Upper lobe of left lung (tissue), 6 donors: ENCODE measurements at places on chromosomes 3 and 15. TPM values are rescaled to one million over a fixed set of nuclear protein-coding genes. Genes with fewer than 3 reads are reported as not detected.
A peak's percentile ranks its signal among the peaks of the same experiment; 100 is the strongest.

GRCh38 chr15:87639305-87640011 lies 617.1 kb downstream of the NTRK3 start:
- no peak for DNase-seq

GRCh38 chr3:183664913-183665381 lies 29.5 kb downstream of the KLHL24 start:
- no peak for DNase-seq

DNA sequence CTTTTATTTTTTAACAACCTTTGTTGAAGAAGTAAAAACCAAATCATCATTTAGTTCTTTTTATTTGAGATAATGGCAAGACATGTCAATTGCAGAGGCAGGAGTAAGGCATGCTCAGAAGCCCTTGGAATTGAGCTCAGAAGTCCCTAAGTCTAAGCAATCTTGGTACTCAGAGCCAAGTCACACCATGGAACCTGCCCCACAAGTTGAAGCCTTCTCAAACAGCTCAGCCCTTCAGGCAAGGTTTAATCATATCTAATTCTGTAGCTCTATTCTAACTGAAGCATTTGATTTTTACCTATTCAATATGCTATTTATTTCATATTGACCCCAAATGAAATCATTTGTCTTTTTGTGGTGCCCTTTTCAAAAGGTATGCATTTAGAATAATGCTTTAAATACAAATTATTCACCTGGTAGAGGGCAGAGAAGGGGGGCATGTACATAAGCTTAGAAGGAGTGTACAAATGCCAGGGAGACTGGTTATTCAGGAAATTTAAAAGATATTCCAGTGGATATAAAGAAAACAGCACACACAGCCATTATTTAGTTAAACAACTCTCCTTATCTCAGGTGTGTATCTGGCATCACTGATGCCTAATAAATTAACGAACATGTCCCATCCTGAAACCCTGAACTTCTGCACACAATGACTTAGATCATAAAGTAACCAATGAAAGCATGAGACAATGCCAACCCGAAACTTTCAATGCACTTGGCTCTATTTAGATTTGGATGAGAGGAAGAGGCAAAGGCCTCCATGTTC lies 26.2 kb upstream of the TOP2B start:
- DNase-seq, result no peak

DNA sequence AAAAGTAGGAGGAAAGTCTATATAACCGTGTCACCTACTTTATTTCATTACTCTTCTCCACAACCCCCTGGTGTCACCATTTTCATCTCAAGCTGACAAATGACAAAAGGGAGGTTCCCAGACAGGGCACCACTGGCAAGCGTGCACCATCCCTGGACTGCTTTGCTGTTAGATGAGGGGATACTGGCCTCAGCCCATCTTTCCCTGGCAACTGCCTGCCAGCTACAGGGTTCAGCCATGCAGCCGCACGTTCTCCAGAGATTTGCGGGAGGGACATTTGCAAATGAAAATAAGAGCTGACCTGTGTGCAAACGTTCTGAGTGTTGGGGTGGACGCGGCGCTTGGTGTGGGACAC lies 660 bp downstream of the UROC1 start:
- no peak for DNase-seq

DNA sequence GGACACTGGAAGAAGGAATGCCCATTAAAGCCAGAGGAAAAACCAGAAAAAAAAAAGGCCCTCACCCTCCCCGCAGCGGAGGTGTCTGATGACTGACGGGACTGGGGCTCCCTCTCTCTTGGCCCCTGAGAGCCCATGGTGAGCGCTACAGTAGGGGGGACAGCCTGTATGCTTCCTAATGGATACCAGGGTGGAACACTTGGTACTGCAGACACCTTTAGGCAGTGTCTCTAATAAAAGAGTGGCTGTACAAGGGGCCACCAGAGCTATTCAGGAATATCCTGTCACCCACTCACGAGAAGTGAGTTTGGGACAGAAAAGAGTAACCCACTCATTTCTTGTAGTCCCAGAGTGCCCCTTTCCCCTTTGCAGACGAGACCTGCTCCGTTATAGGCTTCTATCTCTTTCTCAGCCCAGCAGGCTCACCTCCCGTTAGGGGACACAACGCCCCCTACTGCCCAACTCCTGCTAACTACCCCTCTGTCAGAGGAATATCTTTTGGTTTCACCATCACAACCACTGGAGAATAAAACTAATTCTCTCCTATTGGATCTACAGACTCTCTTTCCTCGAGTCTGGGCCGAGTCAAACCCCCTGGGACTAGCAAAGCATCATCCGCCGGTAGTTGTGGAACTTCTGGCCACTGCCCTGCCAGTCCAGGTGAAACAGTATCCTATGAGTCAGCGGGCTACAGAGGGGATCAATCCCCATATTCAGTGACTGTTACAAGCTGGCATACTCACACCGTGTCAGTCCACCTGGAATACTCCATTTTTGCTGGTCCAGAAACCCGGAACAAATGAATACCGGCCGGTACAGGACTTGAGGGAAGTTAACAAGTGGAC lies 40.8 kb downstream of the ZBTB11 start:
- peak; percentile 26 for DNase-seq

DNA sequence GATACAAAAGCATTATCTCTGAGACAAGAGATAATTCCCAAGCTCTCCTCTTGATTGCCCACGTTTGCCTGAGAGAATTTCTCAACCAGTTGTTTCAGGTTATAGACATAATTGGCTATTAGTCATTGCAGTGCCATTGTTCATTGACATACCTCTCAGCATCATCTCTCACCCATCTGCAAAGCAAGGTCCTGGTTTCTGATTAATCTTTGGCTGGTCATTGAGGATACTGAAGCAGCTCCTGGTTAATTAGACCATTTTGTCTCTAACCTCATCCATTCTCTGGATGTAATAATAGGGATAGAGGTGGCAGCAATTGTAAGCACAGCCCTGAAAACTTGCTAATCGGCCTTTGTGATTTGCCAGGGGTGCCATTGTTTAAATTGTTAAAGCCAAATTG lies 104.2 kb downstream of the CNTN6 start:
- no peak for DNase-seq

GRCh38 chr15:97623091-97623661 lies 337.3 kb upstream of the ARRDC4 start:
- no peak for DNase-seq

- no peak for DNase-seq
Observed at GRCh38 chr3:66270701-66271100, 49.9 kb downstream of the SLC25A26 start.

DNA sequence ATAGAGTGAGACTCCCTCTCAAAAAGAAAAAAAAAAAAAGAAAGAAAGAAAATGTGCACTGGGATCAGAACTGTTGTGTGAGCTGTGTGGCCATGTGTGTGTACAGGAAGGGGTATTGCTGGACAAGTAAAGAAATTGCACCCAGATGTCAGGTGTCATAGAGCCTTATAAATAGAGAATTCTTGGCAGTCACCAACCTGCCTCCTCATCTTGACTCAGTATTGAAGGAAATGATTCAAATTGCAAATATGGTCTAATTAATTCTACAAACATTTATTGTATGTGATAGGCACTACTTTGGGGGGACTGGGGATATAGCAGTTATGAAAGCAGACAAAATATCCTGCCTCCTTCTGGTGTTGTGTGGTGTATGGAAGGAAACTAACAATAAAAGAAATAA lies 243.8 kb upstream of the TTC14 start:
- DNase-seq, result no peak

- DNase-seq, result no peak
Observed at GRCh38 chr15:26621816-26622215, 151.1 kb downstream of the GABRB3 start.

- no peak for DNase-seq
Observed at GRCh38 chr15:41809526-41810220, 18.2 kb upstream of the JMJD7 start.

- no peak for DNase-seq
Observed at GRCh38 chr3:190089711-190090110, 31.0 kb downstream of the P3H2 start.

DNA sequence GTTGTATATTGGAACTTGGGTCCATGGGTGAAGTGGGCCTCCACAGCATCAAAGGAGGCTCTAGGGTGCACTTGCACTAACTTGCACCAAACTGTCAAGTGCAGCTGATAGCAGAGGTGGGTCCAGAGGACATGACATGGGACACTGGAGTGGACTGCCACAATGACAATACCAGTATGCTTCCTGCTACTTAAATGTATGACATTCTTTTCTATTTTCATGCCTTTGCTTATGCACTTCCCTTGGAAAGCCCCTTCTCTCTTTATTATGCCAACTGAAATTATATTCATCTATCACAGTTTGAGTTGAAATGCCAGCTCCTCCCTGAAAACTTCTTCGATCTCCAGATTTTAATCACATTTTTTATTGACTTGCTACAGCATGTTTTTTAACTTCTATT lies 101.8 kb downstream of the CFAP20DC start:
- no peak for DNase-seq

DNA sequence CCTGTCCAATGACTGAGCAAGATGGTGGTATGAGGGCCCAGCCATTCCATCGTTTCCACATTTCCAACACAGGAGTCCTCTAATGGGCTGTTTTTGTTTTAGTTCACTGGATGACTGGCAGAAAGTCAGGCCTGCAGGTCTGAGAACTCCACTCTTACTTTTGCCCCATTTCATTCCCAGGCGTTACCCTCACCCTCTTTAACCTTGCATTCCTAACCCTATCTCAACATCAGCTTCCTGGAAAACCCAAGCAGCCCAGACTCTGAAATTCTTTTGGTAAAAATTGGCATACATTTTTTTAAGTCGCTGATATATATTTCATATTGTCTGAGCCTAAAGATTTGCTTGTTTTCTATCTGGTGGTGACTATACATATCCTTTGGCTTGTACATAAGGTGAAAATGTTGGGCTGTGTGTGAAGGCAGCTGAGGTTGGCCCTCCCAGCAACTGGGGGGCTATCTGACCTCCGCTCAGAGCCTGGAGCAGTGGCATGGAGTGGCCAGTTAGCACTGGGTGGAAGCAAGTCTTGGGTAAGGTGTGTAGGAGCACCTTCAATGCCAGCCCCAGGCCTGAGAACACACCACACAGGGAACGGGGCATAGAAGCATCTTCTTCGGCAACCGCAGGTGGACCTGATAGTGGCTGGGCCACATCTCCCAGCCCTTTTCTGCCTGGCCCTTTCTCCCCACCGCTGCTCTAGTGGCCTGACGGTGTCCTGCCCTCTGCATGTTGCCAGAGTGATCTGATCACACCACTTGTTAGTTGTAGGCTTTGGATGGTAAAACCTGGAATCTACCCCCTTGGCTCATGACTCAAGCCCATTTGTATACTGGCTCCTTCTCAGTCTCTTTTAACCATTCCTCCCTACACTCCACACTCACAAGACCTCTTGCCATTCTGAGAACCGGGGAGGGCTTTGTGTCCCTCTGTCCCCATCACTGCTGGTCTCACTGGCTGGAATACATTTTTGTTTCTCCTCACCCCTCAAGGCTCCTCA lies 50.0 kb downstream of the AMOTL2 start:
- no peak for DNase-seq

DNA sequence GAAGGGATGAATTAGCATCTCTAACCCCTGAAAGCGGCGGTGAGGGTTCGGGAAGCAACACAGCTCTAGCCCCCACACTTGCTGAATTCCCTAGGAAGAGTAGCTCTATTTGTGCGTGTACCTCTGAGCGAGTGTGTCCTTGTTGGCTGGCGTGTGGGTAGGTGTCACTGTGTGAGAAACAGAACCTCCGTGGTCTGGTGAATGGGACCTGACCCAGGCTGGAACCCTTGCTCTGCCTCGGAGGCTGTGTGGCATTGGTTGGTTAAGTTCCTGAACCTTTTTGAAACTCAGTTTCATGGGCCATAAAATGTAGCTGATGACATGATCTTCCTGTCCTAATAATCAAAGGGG lies 414 bp upstream of the TMEM115 start:
- DNase-seq, result no peak

GRCh38 chr3:126466886-126467610 lies 8.6 kb downstream of the ZXDC start:
- DNase-seq, result no peak

Gene CTDSPL
- 41.0 TPM for total RNA-seq

Gene PLSCR2
- not detected for total RNA-seq

Gene CNTN3
- total RNA-seq, result 5.2 TPM

Gene ERICH6
- 2.1 TPM for total RNA-seq

Gene DIS3L
- total RNA-seq, result 20.1 TPM

Gene TM4SF18
- total RNA-seq, result 0.76 TPM

Gene HESX1
- total RNA-seq, result 0.74 TPM

Gene TP63
- total RNA-seq, result 4.1 TPM

Gene STAB1
- 115 TPM for total RNA-seq

Gene ZPLD1
- total RNA-seq, result not detected

Gene BBX
- 35.0 TPM for total RNA-seq
